ENCODE measurements at places on chromosomes 13 and 19.
A peak's percentile ranks its signal among the peaks of the same experiment; 100 is the strongest.

GRCh38 chr19:10920288-10920655, 8.2 kb downstream of the YIPF2 start:
- no peak for DNase-seq

GRCh38 chr19:58397533-58398037, 2.1 kb downstream of the RNF225 start:
- DNase-seq: no peak

GRCh38 chr19:18292810-18293641, 11.6 kb upstream of the JUND start:
- DNase-seq: peak; percentile 61

DNA sequence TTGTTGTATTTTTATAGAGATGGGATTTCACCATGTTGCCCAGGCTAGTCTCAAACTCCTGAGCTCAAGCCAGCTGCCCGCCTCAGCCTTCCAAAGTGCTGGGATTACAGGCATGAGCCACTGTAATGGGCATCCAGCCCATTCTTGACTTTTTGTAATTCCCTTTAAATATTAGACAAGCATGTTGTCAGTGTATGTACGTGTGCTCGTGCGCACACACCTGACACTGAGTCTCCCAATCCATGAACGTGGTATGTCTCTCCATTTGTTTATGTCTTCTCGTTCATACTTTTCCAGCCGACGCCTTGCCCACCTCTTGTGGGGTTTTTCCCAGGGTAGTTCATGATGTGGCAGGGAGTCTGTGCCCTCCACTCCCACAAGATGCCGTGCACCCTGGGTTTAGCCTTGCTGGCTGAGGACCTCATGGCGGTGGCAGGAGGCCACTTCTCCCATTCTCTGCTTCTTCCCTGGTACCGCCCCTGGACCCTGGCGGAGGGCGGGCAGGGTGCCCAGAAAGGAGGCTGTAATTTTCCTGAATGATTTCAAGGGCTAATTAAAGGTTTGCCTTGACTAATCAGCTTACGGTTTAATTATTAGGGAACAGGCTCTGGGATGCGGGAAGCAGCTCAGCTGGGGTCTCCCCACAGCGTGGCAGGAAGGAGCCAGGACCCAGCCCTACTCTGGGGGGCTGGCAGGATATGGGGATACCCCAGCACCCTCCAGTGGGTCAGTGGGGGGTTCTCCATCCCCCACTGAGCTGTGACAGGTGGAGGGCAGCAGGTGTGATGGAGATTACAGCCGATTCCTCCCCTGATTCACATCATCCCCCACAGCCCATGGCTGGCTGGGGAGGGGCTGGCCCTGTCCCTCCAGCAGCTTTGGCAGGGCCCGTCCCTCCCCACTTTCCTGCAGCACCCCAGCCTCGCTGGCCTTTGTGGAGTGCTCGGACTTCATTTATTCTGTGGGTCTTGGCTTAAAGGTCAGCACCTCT, 12.9 kb downstream of the PAK4 start:
- no peak for DNase-seq

DNA sequence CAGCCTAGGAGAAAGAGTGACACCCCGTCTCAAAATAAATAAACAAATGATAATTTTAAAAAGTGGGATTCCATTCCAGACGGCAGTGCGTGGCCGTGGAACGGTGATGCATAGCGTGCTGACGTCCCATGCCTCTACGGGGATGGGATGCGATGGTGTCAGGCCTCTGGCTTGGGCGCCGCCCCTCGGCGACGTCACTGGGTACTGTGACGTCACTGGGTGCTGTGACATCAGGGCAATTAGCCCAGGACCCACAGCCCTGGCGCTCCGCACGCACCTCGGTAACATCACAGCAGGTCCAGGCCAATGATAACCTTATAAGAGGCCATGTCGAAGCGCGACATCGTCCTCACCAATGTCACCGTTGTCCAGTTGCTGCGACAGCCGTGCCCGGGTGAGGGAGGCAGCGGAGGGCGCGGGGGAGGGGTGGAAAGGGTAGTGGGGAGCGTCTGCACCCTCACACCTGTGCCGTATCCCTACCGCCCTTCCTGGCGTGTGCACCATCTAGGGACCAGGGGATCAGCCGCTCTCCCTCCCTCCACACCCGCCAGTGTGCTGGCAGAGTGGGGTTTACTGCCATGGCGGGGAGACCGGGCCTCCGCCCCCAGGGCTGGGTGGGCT, at the start of gene GAPDHS:
Gene GAPDHS (plus strand): TSS at position 256 of the 621 bp plus-strand sequence. CDS start 72 bp downstream, at position 328.
- no peak for DNase-seq

- DNase-seq: no peak
These were observed 667 bp downstream of the ZNF878 start for GRCh38 chr19:12052091-12052496.

DNA sequence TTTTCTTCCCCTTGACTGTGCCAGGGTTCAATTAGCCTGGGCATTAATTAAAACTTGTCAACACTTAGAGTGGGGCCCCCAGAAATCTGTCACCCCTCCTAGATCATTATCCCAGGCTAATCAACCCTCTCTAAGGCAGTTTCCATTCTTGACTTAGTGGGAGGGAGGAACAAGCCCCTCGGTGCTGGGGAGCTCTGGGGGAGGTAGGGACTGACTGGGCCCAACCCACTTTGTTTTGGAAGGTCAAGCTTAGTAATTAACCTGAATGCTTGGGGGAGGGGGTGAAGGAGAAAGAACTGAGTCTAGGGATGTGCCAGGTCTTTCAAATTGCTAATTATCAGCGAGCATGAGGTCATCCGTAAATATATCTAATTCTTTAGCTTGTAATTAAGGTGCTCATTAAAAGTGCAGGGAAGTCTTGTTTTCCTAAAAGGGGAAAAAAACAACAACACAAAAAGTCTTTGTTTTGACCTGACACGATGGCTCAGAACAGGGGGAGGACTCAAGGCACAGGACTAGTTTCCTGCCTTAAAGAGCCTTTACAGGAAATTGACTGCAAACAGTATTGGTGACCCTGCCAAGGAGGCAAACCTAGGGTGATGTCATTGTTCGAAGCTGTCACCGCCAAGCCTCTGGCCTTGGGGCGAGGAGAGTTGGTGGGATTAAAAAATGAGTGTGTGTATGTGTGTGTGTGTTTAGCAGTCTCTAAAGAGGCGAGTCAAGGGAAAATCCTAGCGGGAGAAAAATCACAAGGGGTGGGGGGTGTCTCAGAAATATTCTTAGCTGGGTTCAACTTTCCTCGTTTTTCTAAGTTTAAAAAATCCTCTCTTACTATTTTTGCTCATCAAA, 19.4 kb downstream of the ACTN4 start:
- peak; percentile 60 for DNase-seq

DNA sequence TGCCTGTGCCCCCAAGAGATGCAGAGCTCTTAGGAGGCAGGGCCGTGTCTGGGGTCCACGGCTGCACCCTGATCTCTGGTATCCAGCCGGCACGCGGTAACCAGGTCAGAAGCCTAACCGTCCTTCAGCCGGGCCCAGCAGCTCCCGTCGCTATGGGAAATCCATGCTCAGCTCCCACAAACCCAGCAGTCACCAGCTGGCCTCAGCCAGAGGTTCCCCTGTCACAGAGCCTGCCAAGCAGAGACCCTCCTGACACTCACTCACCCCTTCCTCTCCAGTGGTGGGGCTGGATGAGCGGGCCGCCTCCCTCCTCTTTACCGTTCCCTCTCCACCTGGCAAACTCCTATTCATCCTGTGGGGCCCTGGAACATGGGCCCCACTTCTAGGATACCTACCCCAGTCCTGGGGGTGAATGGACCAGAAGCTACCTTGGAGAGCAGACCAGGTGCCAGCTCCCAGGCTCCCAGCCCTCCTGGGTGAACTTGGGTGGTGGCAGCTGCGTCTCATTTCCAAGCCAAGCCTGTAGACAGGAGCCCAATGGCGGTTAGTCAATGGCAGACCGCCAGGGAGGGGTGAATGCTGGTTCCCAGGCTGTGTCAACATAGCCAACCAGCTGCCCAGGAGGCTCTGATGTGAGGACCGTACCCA, 21.4 kb upstream of the TCF3 start:
- no peak for DNase-seq

GRCh38 chr13:31380715-31381114, 180.9 kb downstream of the B3GLCT start:
- DNase-seq: no peak

DNA sequence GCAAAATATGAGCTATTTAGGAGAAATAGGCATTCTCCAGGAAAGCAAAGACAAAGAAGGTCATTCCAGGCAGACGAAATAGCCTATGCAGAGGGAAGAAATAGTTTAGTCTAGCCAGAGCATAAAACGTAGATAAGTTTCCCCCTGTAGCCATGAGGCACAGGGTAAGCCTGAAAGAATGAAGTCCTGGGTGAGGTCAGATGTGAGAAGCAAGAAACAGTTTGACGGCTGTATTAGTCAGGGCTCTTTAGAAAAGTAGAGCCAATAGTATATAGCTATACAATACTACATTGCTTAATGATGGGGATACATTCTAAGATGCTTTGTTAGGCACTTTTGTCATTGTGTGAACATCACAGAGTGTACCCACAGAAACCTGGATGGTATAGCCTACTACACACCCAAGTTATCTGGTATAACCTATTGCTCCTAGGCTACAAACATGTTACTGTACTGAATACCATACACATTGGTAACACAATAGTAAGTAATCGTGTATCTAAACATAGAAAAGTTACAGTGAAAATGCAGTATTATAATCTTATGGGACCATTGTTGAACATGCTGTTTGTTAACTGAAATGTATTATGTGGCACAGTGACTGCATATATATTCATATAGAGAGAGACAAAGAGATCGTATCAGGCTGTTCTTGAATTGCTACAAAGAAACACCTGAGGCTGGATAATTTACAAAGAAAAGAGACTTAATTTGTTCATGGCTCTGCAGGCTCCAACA, 59.3 kb upstream of the WDFY2 start:
- DNase-seq: no peak

DNA sequence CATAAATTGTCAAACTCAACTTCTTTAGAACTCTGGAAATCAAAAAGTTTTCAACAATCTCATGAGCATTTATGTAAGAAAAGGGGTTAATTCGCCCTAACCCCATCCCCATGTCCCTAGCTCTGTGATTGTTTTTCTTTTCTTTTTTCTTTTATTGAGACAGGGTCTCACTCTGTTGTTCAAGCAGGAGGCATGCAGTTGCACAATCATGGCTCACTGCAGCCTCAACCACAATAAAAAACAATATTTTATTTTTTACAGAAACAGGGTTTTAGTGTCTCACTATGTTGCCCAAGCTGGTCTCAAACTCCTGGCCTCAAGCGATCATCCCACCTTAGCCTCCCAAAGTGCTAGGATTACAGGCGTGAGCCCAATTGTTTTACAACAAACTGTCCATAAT, 16.7 kb downstream of the VWA8 start:
- no peak for DNase-seq

DNA sequence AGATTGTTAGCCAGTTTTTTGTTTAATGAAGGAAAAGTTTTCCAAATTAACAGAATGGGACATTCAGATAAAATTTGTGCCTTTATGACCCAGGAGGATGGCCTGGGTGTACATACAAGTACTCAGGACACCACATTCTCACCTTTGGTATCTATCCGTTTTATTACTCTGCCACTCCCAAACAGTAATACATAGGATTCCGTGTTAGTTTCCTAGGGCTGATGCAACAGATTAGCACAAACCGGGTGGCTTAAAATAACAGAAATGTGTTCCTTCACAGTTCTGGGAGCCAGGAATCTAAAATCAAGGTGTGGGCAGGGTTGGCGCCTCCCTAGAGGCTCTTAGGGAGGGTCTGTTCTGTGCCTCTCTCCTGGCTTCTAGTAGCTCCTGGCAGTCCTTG, 129.9 kb downstream of the GGACT start:
- no peak for DNase-seq
